ENCODE measurements at places on chromosomes 12 and 14.

- no peak for DNase-seq
Observed at GRCh38 chr14:63032641-63033040, 12.6 kb downstream of the KCNH5 start.

- peak; percentile 92 for DNase-seq
Observed at GRCh38 chr14:101731187-101732080, 30.1 kb upstream of the PPP2R5C start.

- DNase-seq: no peak
Observed at GRCh38 chr14:36194663-36195062, 18.1 kb upstream of the PTCSC3 start.

DNA sequence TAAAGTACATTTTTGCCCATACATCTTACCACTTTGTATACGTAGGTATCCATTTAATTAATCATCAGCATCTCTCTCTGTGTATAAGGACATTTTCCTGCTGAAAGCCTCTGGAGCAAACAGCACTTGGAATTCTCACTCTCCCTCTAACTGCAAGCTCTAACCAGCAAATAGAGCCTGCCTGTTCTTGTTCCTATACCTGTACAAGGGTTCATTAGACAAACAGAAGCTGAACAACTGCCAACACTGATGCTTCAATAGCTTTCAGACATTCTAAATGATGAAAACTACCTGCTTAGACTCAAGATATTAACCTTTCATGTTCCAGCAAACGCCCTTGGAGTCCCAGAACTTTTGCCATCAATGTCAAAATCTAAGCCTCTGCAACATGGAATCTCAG is 98.0 kb downstream of the KCNH5 start:
- no peak for DNase-seq

- no peak for DNase-seq
Observed at GRCh38 chr12:52791271-52792184, 4.4 kb downstream of the KRT3 start.

GRCh38 chr14:38217553-38217952 is 9.8 kb downstream of the SSTR1 start:
- peak; percentile 29 for DNase-seq

DNA sequence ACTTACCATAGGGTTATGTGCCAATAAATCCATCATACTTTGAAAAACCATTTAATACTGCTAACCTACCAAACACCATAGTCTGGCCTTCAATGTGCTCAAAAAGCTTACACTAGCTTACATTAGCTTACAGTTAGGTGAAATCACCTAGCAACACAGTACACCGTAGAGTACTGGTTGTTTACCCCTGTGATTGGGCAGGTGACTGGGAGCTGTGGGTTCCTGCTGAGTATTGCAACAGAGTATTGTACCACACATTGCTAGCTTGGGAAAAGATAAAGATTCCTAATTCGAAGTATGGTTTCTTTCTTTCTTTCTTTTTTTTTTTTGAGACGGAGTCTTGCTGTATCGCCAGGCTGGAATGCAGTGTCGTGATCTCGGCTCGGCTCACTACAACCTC is 5.6 kb downstream of the ATP5MC2 start:
- DNase-seq: peak; percentile 87

DNA sequence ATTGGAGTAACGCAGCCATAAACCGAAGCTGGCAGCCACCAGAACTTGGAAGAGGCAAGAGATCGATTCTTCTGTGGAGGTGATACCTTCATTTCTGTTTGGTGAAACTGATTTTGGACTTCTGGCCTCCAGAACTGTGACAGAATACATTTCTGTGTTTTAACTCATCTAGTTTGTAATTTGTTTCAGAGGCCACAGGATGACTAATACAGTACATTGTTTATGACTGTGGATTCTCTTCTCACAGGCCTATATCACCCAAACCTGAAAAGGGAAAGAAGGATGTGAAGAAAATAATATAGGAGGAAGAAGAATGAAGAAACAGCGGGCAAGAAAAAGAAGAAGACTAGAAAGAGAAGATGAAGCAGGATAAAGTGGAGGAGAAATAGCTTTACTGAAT is 263.8 kb upstream of the DIO2 start:
- DNase-seq: peak; percentile 39

GRCh38 chr12:124184456-124184855 is 110.4 kb upstream of the RFLNA start:
- no peak for DNase-seq

DNA sequence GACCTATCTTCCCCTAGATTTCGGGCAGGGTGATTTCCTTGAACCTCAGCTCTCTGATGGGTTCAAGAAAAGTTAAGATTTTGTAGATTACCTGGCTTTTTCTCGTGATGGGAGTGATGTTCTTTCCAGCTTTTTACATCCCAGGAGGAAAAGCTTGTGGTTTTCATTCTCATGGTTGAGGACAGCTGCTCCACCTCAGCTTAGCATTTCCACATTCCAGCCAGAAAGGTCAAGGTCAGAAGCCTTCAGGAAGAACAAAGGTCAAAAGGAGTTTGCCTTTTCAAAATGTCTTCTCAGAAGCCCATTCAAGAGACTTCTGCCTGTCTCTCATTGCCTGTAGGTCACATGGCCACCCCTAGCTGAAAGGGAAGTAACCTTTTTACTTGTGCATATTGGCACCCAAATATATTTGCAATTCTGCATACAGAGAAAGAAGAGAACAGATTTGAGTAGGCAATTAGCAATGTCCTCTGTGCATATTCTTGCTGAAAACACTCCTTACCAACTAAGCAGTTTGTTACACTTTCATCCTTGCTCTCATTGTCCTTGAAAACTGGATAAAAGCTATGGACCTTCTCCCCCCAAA is 6.6 kb upstream of the ADGRD1 start:
- DNase-seq: no peak

DNA sequence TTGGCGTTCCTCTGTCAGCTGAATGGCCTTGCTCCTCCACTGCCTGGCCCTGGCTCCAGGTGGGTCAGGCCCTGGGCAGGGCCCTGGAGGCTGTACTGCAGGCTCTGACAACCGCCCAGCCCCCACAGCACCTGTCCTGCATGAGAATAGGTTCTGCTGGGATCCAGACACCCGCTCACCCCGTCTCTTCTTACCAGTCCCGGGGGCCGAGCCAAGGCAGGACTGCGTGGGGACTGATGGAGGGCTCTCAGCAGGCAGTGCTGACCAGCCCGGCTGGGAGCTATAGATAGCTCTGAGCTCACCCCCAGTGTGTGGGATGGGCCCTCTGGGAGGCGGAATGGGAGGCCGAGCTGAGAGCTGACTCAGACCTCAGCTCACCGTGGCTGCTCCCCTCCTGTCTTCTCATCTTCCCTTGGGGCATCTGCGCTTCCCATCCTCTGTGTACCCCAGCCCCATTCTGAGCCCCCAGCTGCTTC is 39.6 kb downstream of the TEAD4 start:
- DNase-seq: peak; percentile 90

- no peak for DNase-seq
Observed at GRCh38 chr12:64521833-64522232, 69.9 kb downstream of the TBK1 start.

DNA sequence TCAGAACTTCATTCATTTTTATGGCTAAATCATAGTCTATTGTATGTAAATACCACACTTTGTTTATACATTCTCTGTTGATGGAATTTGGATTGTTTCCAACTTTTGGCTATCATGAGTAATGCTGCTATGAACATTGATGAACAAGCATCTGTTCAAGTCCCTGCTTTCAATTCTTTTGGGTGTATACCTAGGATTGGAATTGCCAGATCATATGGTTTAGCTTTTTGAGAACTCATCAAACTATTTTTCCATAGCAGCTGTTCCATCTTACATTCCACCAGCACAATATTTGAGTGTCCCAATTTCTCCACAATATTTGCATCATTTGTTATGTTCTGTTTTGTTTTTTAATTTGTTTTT is 52.3 kb upstream of the CCND2 start:
- peak; percentile 21 for DNase-seq

Data from choroid plexus epithelial cell (primary cell).